ENCODE measurements at places on chromosomes 5 and 9.

DNA sequence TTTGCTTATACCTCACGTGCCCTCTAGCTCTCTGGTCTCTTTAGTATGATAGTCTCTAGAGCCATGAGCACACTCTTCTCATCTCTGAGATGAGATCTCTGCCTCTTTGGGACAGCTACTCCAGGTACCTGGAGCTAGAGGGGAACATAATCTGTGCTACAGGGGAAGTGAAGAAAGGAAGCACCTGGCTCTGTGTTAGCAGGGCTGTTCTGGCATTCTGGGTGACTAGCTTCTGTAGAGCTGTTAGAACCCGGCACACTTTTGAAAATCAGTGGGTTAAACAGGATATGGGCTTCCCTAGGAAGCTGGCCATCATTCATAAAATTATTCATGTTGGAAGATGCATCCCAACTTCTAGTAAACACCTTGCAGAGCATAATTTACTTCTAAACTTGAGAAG lies 224.8 kb downstream of the MCTP1 start:
- no peak for DNase-seq

DNA sequence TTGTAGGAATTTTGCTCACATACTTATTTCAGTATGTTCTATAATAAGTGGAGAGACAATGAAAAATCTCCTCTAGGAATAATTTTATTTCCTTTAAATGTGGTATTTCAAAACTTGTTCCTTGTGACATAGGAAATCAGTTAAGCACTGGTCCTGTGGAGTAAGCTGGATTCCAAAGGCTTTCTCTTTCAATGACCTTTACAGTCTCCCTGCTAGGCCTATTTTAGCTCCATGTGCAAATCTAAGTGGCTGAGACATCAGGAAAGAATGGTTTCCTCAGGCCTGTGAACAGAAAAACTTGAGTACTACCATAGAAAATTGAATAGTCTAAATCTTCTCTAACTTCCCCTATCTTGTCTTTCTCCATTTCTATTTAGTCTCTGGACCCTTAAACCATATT lies 514.2 kb upstream of the TLE4 start:
- no peak for DNase-seq

DNA sequence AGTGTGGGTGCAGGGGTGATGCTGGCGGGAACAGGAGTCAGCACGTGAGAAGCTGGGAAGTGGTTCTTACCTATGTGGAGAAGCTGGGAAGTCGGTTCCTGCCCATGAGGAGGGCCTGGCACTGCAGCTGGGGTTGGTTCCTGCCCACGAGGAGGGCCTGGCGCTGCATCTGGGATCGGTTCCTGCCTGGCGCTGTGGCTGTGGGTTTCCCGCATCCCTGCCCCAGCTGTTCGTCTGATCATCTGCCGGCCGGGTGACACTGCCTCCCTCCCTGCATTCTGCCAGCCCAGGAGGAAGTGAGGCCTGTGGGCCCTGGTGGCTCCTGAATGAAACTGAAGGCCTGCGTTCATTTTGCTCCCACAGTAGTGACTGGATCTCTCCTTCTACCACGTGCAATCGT lies 5.1 kb downstream of the OBP2A start:
- DNase-seq, result no peak

GRCh38 chr5:172624996-172625964 lies 15.8 kb upstream of the NEURL1B start:
- no peak for DNase-seq

DNA sequence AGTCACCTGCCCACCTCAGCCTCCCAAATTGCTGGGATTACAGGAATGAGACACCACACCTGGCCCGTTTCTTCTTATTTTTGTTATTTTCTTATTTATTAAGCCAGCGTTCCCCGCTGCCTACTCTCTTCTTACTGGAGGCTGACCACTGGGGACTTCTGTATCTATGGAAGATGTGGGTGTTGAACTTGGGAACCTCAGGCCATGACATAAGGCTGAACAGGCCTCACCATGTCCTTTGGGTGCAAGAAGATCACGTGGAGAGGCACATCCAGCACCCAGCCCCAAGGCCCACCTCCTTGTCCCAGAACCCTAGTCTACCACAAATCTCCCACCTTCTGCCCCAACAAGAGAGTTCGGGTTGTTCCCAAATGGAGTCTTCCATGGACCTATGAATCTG lies 59.4 kb upstream of the NEK6 start:
- DNase-seq, result no peak

DNA sequence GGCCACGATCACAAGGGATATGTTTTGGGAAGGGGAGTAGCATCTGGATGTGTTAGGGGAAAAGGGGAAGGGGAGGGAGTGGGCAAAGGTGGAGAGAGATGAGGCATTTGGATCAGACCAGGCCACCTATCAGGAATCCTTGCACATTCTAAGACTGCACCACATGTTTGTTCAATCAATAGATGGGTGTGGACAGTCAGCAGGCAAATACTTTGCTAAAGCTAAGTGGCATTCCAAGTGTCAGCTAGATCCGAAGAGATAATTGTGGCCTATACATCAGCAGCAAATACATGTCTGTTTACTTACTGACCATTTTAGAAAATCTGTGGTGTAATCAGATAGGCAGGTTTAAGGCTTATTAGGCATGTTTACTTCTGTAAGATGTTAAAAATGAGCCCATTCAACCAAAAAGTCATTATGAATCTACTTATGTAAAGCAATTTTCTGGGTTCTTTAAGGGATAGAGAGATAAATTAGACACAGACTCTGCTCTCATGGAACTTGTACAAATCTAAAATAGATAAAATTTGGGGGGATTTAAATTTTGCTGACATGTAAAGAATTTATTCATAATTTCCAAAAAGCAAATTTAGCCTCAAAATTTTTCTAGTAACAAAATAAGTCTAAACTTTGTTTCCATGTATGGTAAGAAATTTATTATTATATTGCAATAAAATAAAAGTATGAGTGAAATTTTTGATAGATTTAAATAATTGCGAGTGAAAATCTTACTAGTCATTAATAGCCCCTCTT lies 107.3 kb downstream of the SNCAIP start:
- no peak for DNase-seq

- DNase-seq, result peak; percentile 73
Measured at GRCh38 chr9:2663461-2664173, 42.0 kb downstream of the VLDLR start.

- no peak for DNase-seq
Measured at GRCh38 chr5:178519155-178519554, 71.0 kb downstream of the COL23A1 start.

GRCh38 chr9:135959814-135960213 lies 1.4 kb downstream of the UBAC1 start:
- no peak for DNase-seq

DNA sequence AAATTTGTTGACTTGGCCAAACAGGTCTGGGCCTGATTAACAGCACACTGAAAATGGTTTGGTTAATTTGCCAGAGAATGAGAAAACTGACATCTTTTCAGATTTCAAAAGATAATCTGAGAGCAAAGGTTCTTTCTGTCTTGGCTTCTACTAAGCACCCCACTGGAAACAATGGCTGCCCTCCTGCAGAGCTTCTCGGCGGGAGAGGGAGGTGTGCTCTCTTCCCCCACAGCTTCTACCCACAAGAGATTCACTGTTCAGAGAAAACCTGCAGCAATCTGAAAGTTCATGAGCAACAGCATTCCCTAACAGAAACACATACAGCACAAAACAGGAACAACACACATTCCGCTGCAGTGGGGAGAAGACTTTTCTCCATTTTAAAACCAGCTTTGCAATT lies 3.0 kb downstream of the DNAH5 start:
- no peak for DNase-seq

DNA sequence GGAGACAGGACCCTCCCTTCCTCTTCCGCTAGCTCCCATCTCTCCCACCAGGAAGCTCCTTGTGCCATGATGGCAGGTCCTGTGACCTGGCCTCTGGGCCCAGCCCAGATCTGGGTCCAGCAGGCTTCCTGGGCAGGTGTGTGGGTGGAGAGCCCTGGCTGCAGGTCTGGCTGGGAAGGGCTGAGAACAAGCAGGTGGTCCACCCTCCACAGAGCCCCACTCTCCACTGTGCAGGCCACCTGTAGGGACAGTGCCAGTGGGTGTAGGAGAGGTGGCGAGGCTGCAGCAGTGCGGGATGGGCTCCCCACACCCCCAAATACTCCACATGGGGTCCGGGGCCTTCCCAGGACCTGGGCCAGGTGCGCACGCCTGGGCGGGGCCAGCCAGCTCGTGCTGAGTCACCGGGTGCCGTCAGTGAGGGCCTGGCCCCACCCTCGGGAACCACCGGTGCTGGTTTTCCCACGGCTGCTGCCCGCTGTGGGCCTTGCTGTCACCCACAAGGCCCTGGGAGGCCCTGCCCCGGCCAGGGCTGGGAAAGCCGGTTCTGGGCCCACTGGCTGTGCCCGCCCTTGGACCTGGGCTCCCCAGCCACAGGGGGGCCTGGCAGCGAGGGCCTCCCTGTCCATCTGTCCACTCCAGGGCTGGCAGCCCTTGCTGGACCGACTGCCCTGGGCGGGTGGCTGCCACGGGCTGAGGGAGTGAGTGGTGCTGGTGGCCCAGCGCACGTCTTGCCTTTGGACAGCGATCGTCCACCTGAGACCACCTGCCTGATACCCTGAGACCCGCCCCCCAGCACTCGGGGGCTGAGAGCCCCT lies 9.3 kb upstream of the NRARP start:
- no peak for DNase-seq

DNA sequence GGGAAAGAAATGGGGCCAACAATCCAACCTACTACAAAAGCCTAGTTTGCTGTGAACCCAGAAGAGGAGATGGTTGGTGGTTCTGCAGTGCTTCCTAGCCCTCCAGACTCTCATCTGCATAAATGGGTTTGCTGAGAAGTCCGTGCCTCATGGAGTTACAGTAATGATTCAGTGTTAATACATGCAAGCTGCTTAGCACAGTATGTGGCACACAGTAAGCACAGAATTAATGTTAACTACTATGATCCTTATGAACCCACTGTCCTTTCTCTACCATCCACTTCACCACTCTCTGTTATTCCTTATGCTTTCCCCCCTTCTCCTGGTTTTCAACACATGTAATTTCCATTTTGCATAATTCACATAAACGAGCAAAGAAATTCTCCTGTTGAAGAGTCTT lies 100.0 kb downstream of the ACTBL2 start:
- DNase-seq, result no peak

Data from cerebellar nuclear complex (tissue), 1 donor.